ENCODE measurements at places on chromosomes 3 and 15.

DNA sequence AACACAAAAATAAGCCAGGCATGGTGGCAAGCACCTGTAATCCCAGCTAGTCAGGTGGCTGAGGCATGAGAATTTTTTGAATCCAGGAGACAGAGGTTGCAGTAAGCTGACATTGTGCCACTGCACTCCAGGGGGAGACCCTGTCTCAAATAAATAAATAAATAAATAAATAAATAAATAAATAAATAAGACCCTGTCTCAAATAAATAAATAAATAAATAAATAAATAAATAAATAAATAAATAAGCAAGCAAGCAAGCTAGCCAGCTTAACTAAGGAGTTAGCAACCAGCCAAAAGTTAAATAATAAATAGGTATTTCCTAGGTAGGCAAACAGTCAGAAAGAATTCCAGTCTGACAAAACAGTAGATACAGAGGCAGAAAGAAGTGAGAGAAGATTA, 123.9 kb downstream of the GALK2 start:
- DNase-seq, result no peak

- peak; percentile 91 for DNase-seq
These were observed 35.8 kb downstream of the ST8SIA2 start for GRCh38 chr15:92429378-92430068.

- no peak for DNase-seq
These were observed 24.2 kb upstream of the CD96 start for GRCh38 chr3:111517801-111518200.

- no peak for DNase-seq
These were observed 284.5 kb upstream of the PLSCR5 start for GRCh38 chr3:146889626-146890025.

DNA sequence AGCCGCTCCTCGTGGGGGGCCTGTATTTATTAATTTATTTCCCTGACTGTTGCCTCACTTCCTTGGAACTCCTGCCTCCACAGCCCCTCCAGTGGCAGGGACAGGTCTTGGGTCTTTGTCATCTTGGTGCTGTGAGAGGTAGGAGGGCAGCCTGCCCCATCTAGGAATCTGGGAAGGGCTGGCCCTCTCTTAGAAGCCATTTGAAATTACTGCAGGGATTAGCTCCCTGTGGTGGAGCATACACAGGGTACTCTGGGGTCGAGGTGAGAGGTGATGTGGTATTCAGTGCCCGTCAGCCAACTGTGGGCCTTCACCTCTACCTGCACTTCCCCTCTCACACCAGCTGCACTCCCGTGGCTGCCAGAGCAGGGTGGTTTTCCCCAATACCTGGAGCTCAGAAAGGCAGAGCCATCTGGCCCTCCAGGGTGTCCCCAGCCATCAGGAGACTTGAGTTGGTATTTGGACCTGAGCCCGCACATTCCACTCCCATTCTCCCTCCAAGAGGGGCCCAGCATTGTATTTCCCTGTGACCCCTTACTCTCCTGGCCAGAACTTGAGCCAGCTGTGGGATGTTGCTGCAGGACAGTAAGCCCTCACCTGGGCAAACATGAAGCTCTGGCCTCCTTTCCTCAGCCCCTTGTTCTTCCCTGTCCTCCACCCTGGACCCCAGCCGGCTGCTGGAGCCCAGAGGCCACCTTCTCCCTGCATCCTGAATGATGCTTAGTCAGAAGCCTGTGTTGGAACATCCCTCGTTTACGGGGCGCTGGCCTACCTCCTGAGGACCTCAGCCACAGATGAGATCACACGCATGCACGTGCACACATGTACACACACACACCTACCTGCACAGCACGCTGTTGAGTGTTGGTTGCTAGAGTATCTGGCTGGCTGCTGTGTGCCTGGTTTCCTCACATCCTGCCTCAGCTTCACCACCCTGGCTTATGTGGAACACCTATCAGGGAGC, 2.0 kb upstream of the JMJD7 start:
- no peak for DNase-seq

GRCh38 chr3:156704370-156705036, 30.1 kb downstream of the TIPARP start:
- DNase-seq, result no peak
